ENCODE measurements at places on chromosomes 7 and 10. TPM values are rescaled to one million over a fixed set of nuclear protein-coding genes. Genes with fewer than 3 reads are reported as not detected.

GRCh38 chr10:30422981-30423654 is 10.9 kb upstream of the MAP3K8 start:
- peak; percentile 87 for DNase-seq

DNA sequence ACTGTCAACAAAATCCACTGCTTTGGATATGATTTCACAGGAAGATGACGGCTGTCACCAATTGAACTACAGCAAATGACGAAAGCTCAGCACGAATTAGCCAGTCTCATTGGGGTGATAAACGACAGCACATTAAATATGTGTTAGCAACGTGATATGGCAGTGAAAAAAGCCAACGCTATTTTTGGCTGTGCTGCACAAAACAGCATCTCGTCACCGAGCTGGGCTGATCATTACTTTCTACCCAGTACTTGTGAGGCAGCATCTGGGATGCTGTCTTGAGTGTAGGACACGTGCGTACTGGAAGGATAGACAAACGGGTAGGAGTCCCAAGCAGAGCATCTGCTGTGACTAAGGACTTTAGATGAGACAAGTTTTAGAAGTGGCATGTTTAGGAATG is 138.3 kb downstream of the EXOC4 start:
- no peak for DNase-seq

CYP3A5 gene
- 1.1 TPM for total RNA-seq

GRCh38 chr7:133036289-133036688 is 45.6 kb downstream of the CHCHD3 start:
- DNase-seq = no peak

- DNase-seq = no peak
These were observed 14.6 kb downstream of the AMZ1 start for GRCh38 chr7:2702594-2702957.

WDR86 gene
- not detected for total RNA-seq

- DNase-seq = no peak
These were observed 715.7 kb upstream of the SORCS1 start for GRCh38 chr10:107880185-107880584.

PSAP gene
- 401 TPM for total RNA-seq
